Hypothalamus (tissue), 51 donors: ENCODE measurements at places on chromosomes 6 and 20.
A peak's percentile ranks its signal among the peaks of the same experiment; 100 is the strongest.

DNA sequence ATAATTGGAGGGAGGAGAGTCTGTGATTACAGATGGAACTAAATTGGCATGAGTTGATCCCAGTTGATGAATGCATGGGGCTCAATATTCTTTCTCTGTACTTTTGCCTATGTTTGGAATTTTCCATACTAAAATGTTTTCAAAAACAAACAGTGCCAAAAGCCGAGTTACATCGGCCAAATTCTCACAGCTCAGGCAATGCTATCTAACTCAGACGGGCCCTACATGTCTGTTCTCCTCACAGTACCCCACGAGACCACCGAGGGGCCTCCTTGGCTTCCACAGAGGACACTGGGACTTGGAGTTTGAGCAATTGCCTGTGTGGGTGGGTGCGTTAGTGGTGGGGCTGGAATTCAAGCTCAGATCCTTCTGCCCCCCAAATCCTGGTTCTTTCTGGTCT lies 413.2 kb downstream of the CDH26 start:
- DNase-seq = no peak

DNA sequence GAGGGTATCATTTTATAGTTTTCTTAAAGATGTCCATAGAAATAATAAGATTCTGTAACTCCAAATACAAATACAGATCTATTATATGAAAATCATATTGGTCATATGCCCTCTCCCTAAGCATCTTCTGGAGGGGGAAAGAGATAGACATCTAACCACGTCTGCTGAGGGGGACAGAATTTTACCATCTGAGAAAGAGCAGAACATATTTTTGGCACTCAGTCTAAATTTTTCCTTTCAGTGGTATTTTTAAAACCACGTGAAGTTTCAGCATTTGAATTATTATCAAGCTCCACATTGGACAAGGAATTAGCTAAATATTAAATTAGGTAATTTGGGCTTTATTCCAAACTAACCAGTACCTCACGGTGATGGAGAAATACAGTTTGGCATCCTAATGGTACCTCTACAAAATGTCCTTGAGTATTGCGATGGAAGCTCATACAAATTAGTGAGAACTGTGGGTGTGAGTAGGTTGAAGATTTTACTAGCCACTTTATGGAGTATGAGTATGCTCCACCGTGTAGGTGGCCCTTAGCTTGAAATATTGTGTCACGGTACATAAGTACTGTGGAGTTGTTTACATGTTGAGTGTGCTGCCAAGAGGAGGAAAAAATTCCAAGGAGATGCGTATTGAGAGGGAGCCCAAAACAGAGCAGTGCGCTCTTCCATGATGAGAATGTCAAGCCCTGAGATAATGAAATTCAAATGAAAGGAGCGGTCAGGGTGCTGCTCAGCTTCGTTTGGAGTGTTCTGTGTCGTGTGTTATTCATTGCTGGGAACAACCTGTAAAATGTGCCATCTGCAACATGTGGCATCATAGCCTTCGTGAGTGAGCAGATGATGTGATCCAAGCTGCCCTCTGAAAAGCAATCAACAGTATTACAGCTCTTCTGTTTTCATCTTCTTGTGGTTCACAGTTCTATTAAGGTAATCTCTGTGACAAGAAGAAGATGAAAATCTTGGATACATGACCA lies 48.4 kb upstream of the PHACTR2 start:
- no peak for DNase-seq

- no peak for DNase-seq
Measured at GRCh38 chr20:10660661-10661060, 13.1 kb downstream of the JAG1 start.

- no peak for DNase-seq
Measured at GRCh38 chr6:148578489-148578814, 168.4 kb upstream of the UST start.

DNA sequence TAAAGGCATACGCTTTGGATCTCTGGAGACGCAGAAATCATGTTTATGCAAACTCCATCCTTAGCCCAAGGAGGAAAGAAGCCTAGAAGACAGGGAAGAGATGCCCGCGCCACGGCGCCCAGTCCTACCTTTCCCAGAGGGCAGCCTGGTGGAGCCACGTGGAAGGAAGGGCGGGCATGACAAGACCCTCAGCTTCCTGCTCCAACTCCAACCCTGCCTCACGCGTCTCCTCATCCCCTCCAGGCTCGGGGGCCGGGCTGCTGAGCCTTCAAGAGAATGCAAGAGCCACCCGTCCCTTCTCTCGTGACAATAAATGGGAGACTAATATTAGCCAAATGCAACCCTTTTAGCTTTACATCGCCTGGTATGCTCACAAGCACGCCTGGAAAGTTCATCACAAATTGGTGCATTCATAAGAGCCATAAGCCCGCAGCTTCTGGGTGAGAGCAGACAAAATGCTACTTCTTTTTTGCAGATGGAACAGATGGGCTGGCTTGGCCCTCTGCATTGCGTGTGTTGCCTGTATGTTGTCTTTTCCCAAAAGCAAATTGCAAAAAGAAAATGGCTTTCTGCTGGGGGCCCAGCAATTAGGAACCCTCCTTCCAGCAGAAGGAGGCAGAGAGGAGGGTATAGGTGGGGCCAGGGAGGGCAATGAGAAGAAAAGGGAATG lies 8.2 kb upstream of the NTSR1 start:
- no peak for DNase-seq

- DNase-seq = no peak
Measured at GRCh38 chr6:138571585-138572166, 72.4 kb upstream of the NHSL1 start.

DNA sequence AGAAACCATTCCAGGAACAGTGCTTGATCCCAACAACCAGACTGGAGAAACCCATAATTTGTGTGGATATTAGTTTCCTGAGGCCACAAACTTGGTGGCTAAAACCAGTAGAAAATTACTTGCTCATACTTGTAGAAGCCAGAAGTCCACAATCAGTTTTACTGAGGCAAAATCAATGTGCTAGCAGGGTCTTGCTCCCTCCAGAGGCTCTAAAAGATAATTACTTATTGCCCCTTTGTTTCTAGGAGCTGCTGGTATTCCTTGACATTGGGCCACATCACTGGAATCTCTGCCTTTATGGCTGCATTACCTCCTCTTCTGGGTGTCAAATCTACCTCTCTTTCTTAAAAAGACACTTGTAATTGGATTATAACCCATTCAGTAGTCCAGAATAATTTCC lies 142.2 kb upstream of the SAMD5 start:
- no peak for DNase-seq

DNA sequence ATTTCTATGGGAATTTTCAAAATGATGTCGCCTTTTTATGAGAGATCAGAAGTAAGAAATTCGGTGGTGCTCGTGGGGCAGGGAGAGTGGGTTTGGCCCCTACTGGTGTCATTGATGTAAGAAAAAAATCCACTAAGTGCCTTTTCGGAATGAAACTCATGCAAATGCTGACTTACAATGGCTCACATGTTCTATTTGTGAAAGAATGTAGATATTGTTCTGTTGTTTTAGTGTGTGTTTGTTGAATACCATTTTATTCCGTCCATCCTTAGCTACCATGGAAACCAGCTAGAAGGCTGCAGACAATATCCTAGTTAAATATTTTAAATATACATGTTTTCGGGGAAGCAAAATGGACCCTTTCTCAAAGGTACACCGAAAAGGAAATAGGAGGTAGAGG lies 304.9 kb downstream of the TAF4 start:
- no peak for DNase-seq

DNA sequence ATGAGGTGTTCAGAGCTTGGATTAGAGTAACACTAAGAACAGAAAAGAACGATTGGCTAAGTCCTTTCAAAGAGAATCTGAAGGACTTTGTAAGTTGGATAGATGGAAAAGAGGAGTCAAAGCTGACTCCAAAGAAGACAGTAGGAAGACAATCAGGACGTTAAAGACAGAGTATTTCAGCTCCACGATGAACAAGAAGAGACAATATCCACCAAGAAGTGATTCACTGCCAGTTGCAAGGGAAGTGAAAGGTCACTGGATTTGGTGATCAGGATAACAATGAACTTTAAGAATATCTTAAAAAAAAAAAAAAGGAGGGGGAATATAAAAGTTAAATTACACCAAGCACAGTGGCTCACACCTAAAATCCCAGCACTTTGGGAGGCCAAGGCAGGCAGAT lies 17.9 kb downstream of the REPS1 start:
- DNase-seq = no peak

- DNase-seq = no peak
Measured at GRCh38 chr6:7282097-7282906, 30.7 kb downstream of the SSR1 start.

DNA sequence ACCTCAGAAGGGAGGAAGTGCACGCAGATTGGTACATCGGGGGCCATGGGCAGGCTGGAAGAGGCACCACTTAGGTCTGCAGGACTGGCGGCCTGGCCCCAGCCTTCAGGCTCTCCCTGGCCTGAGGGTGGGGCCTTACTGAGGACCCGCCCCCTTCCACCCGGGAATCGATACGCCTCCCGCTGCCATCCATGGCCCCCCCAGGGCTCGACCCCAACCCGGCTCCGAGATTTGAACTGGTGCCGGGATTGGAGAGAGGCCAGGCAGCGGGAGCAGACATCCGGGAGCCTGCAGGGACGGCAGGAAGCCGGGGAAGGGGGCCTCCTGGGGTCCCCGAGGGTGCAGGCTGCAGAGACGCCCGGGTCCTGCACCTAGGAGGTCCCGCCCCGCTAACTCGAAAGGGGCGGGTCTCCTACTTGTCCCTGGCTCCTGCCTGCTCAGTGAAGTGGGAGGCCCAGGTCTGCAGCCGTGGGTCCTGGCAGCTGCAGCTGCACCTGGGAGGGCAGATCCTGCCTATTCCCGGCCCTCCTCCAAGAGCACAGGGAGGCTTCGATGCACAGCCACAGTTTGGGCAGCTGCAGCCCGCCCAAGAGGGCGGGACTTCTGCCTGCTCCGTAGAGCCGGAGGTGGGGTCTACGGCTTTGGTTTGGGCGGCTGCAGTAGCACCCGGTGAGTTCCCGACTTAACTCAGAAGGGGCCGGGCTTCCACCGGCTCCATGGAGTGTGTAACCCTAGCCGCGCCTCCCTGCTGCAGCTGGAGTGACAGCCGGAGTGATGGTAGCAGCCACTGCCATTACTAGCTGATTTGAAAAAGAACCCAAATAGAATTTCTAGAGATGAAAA lies 35.2 kb upstream of the TBC1D22B start:
- DNase-seq = peak; percentile 45

DNA sequence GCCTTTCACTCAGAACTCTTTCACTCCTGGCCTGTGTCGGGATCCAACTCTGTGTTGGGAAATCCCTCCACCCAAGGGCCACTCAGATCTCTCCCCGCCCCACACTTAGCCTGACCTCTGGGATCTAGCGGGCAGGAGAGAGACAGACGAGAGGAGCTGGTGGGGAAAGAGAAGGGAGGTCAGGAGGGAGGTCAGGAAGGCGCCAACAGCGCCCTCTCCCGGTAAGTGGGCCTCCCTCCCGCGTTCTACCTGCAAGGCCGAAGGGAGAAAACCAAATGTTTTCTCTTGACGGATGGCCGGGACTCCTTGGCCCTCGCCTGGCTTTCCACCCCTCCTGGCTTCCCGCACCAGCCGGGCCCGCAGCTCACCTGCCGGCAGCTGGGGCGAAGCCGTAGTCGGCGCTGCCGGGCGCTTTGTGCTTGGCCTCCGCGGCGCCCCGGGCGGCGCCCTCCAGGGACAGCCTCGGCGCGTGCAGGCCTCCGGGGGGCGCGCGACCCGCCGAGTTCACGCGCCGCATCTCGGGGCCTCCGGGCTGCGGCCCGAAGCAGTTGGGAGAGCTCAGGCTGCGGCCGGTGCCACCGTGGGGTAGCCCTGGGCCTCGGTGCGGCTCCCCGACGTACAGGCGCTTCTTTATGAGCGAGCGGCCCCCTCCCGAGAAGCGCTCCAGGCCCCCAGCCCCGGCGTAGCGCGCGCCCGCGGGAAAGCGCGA lies 38.2 kb downstream of the C6orf132 start:
- DNase-seq = no peak

GRCh38 chr6:83958241-83958685 lies 75.3 kb upstream of the MRAP2 start:
- DNase-seq = no peak

DNA sequence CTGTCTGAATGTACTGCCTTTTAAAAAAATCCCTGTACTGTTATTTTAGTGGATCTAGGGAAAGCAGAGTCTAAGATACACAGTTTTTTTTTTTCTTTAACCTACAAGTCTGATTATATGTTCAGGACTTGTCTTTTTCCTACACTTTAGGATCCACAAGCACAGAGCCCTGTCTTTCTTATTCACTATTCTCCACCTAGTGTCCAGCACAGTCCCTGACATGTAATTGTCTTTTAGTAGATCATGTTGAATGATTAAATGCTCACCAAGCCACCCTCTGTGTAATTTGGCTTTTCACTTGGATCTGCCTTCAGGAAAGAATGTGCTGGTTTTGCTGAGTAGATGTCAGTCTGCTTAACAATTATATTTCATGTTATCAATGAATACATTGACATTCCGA lies 35.8 kb upstream of the YWHAB start:
- no peak for DNase-seq

DNA sequence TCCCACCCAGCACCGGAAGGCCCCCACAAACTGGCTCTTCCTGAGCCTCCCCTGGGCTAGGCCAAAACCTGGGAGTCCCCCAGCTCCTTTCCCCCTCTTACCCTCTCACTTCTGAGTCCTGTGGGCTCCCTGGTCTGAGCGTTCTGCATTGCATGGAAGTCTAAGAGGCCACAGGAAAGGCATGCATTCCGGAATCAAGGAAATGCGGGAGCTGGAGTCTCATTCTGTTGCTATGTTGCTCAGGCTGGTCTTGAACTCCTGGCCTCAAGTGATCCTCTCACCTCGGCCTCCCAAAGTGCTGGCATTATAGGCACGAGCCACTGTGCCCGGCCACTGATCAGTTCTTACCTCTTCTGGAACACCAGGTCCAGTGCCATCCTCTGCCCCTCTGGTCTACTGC lies 45.9 kb downstream of the UBE2V1 start:
- DNase-seq = no peak

DNA sequence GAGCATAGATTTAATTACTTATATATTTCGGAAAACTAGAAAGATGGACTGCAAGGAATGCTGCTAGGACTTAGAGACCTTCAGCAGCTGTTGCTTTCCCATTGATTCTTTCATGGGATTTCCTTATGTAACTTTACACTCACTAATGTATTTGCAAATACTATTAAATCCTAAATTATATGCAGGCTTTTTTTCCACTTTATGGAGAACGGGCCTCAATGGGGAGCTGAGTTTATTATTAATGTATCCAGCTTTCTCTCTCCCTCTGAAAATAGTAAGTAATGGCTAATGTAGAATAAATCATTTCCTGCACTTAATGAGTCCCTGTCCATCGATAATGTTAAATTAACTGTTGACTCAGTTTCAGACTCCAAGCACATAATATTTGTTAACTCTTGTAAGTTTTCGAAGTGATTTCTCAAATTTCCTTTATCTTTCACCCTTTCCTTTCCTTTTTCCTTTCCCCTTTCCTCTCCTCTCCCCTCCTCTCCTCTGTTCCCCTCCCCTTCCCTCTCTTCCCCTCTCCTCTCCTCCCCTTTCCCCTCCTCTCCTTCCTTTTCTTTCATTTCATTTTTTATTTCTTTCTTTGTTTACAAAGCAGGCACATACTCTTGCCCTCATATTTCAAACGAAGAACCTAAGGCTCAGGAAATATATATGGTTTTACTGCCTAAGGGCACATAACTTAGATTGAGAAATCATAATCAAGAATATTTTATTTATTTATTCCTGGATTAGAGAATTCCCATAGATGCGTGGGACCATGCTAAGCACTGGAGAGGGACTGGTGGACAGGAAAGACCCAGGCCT lies 503.6 kb downstream of the MMUT start:
- no peak for DNase-seq
